ENCODE measurements at places on chromosomes 2 and 18.

GRCh38 chr2:196592331-196592910 is 47.1 kb upstream of the CCDC150 start:
- peak; percentile 73 for DNase-seq

GRCh38 chr2:204487447-204488229 is 57.6 kb upstream of the PARD3B start:
- no peak for DNase-seq

- DNase-seq: no peak
Observed at GRCh38 chr2:168951871-168952270, 50.8 kb downstream of the G6PC2 start.

GRCh38 chr2:119697290-119698020 is 18.5 kb downstream of the TMEM177 start:
- no peak for DNase-seq

- DNase-seq: no peak
Observed at GRCh38 chr18:48404716-48405507, 4.3 kb downstream of the ZBTB7C start.

GRCh38 chr2:42984081-42984480 is 191.7 kb upstream of the HAAO start:
- no peak for DNase-seq

DNA sequence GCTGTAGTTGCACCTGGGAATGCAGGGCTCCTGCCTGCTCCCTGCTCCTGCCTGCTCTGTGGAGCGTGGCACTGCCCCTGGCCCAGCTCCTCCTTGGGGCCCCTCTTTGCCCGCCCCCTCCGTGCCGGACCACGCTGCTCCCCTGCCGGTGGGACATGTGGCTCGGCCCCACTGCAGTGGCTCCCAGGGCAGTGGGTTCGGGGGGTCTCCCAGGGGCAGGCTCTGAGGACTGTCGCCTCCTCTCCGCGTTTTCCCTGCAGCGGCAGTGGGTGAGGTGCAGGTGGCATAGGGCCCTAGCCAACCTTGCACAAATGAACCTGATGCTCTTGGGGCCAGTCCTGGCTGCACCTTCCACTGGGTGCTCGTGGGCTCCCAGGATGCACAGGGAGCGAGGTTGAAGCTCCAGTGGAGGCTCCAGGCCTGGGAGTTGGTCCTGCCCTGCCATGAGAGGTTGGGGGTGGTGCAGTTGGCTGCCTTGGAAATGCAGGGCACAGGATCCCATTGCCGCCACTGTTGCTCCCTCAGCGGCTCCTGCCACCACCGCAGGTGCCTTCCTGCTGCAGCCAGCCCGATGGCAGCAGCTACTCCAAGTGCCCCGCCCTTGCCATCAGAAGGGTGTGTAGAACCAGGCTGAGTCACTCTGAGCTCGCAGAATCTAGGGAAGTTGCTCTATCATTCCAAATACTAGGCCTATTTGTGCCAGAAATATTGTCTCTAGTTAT is 313.1 kb upstream of the SYT4 start:
- no peak for DNase-seq

GRCh38 chr2:42961385-42961811 is 169.0 kb upstream of the HAAO start:
- DNase-seq: no peak

GRCh38 chr2:110101280-110101844 is 14.3 kb downstream of the MALL start:
- DNase-seq: peak; percentile 76

DNA sequence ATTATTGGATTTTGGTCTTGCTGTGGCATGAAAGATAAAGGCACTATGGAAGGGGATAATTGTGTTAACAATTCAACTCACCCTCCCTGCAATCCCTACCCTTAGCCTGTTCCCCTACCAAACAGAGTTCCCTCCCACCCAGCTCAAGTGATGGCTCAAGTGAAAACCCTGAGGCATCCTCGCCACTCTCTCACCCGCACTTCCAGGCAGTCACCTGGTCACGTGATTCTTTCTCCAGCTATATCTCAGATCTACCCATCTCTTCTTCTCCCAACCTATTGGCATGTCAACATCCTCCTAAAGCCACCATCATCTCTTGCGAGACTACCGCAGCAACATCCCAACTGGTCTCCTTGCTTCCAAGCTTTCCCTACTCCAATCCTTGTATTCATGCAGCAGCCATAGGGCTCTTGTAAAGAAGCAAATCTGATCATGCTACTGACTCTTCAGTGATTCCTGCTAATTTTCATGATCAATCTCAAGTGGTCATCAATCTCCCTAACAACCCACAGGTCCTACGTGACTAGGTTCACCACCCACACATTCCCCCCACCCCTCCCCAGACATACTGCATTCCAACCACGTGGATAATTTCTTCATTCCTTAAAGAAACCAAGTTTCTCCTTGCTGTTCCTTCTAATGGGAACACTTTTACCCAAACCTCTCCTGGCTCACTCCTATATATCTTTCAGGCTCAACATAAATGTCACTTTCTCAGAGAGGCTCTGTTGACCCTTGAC is 66.7 kb downstream of the MBD2 start:
- no peak for DNase-seq

- no peak for DNase-seq
Observed at GRCh38 chr2:73837847-73838585, 9.3 kb downstream of the STAMBP start.

DNA sequence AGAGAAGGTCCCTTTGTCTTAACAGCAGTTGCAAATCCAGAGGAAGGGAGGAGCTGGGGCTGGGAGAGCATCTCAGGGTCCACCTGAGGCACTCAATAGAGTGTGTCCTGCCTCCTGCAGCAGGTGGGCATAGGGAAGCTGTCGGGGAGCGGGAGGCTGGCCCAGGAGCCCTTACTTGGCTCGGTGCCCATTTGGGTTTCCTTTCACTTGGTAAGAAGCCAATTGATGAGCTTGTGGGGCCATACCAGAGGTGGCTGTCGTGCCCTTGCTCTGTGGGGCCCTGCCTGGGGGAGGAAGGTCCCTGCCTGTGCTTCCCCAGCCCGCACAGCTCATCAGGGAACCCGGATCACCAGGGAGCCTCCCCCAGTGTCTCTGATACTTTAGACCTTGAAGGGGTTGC is 229.7 kb downstream of the DYSF start:
- no peak for DNase-seq

- no peak for DNase-seq
Observed at GRCh38 chr2:30273574-30273929, 42.2 kb downstream of the LBH start.

DNA sequence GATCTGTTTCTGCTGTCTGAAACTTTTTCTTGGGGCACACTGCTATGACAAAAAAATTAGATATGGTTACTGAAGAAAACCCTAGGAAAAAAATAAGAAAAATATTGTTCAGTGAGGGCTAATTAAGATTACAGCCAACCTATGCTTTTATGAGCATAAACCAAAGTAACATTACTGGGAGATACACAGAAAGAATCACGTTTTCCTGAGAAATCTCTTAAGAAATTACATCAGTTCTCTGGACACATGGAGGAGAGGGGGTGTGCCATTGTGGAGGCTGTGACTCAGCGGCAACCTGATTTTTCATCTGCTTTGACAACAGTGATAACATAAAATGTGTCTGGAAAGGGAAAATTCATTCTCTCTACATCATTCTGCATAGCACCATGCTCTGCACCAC is 13.4 kb upstream of the NMI start:
- DNase-seq: no peak

- no peak for DNase-seq
Observed at GRCh38 chr2:150019063-150019462, 431.5 kb upstream of the MMADHC start.

DNA sequence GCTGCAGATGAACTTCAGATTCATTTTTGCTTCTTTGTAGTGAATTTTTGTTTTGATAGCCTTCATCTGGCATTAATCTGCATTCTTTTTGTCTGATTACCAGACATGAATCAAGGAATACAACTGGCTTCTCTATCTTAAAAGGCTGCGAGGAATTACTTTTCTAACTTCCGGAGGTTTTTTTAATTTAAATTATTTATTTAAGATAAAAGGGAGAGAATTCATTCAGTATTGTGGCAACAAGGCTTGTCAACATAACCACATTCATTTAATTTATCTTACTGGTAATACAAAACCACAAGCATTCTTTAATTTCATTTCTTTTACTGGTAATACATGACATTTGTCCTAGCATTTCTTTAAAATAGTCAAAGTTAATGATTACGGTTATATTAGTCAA is 36.0 kb downstream of the CSRNP3 start:
- DNase-seq: no peak

DNA sequence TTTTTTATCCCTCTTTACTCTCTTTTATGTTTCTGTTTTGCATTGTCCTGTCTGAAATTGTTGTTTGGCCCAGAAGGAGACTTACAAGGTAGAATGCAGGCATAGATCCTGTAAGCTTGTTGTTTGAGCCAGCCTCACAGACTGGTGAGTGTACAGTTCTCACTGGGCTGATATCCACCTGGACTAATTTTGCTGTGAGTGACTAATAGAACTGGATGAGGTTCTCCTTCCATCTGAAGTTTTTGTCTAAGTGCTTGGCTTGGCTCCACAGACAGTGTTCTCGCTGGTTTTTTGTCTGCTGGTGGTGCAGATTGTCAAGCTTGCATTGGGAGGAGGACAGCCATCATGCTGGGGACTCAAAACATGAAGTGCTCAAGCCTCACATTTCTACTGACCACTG is 495.7 kb downstream of the TSN start:
- no peak for DNase-seq

DNA sequence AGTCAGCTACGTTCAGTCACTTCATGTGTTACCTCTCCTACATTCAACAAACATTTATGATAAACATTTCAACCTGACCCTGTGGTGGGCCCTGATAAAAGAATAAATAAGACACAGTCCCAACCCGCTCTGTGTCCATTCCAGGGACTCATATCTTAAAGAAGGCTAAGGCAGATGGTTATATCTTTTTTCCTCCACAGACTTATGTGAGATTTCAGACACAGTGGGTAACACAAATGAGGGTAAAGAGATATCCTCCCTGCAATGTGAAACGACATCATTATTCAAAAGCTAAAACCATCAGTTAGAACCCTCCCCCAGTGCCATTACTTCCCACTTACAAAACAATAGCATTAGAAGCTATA is 11.1 kb upstream of the HNRNPLL start:
- DNase-seq: no peak

- no peak for DNase-seq
Observed at GRCh38 chr18:31042406-31043181, at the start of gene DSC3. Gene DSC3, minus strand, starts transcription at chr18:31042742. Its CDS starts 82 bp downstream, at chr18:31042660.

- no peak for DNase-seq
Observed at GRCh38 chr18:59646963-59647307, 50.3 kb downstream of the CCBE1 start.

DNA sequence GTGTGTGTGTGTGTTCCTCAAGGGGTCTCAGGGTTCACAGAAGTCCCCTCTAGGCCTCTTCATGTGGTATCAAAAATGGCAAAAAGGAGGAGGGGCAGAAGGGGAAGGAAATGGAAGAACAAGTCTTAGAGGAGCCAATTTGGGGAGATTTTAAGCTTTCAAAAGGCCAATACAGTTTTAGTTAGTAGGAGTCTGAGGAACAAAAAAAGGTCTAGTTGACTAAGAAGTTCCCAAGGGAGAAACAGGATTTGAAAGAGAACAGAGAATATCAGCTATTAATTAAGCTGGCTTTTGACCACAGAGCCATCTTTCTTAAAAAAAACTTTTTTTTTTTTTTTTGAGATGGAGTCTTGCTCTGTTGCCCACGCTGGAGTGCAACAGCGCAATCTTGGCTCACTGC is 7.1 kb downstream of the RNF125 start:
- no peak for DNase-seq

- DNase-seq: no peak
Observed at GRCh38 chr2:225814554-225814953, 415.0 kb downstream of the NYAP2 start.

GRCh38 chr2:211623096-211623495 is 915.5 kb downstream of the ERBB4 start:
- DNase-seq: no peak

DNA sequence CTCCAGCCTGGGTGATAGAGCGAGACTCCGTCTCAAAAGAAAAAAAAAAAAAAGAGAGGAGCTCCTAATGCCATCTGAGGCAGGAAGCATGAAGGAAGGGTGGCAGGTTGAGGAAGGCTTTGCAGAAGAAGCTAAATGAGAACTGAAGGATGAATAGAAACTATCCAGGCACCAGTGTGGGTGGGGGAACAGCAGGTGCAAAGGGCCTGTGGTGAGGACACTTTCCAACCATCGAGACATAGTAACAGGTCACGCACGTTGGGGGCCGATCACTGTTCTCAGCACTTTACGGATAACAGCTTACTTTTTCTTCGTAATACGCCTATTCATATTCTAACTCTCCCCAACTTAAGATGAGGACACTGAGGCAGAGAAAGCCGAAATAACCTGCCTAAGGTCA is 58.4 kb downstream of the NGEF start:
- DNase-seq: no peak

GRCh38 chr18:78978349-78979055 is 1.1 kb upstream of the SALL3 start:
- no peak for DNase-seq

GRCh38 chr2:109102588-109103233 is 26.3 kb upstream of the SH3RF3 start:
- DNase-seq: no peak

DNA sequence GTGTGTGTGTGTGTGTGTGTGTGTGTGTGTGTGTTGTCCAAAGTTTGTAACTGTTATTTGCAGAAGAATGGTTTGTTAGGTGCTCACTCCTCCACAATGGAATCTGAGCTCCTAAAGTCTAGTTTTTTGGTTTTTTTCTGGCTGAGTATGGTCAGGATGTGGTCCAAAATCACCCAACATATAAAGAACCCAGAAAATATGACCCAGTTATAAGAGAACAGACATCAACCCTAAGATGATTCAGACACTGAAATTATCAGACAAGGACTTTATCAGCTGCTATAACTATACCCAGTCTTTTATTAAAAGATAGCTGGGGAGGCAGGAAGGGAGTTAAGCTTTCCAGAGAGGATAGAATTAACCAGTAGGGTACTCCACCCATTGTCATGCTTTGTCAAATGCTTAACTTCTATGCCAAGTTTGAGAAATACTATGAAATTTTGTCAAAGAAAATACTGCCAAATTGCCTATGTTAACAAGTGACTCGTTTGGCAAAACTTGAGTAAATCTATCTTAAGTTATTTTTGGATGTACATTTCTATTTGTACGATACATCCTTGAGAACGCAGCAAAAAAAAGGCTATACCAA is 57.5 kb downstream of the TANK start:
- no peak for DNase-seq
